B cell (primary cell): ENCODE measurements at places on chromosomes 2 and 18.

GRCh38 chr18:59143441-59143840 is 3.8 kb downstream of the SEC11C start:
- H3K27me3 ChIP-seq: no peaks in the 10 kb centered on the region
- H3K4me3 ChIP-seq: no peak overlapping the region
- H3K4me1 ChIP-seq: peaks cover 24% of the 10 kb centered on the region

GRCh38 chr2:219570194-219570923 is 980 bp downstream of the OBSL1 start:
- no peaks in the 10 kb centered on the region for H3K36me3 ChIP-seq
- H3K27me3 ChIP-seq: peaks cover 18% of the 10 kb centered on the region
- DNase-seq: no peak

DNA sequence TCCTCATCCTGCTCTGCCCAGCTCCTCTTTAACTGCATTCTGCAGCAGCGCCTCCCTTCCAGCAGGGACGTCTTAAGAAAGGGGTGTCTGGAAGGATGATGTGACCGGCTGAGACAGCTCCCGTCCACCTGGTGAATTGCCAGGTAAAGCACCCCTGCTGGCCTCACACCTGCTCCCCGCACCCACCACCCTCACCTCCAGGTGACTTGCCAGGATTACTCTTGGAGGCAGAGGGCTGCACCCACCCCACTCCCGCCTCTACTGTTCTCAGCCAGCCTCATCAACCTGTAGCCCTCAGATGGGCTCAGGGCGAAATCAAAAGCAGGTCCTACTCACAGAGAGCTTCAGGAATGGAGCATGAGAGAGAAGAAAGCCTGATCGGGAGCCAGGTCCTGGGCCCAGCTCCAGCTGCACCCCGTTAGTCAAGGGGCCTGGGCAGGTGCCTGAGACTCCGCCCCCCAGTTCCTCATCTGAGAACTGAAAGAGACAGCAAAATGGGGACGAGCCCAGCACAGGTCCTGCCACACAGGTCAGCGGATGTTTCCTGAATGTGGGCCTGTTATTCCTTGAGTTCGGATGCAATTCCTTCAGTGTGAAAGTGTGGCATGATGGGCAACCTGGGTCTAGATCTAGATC is 5.6 kb downstream of the ADRA2B start:
- H3K4me3 ChIP-seq: no peak overlapping the region
- no peak for DNase-seq
- no peak overlapping the region for H3K27ac ChIP-seq
- H3K36me3 ChIP-seq: no peaks in the 10 kb centered on the region
- H3K4me1 ChIP-seq: no peaks in the 10 kb centered on the region
- peaks cover 3% of the 10 kb centered on the region for H3K27me3 ChIP-seq

- no peaks in the 10 kb centered on the region for H3K4me1 ChIP-seq
- no peak overlapping the region for H3K4me3 ChIP-seq
- DNase-seq: no peak
- H3K27ac ChIP-seq: no peak overlapping the region
- no peaks in the 10 kb centered on the region for H3K27me3 ChIP-seq
- peaks cover 7% of the 10 kb centered on the region for H3K36me3 ChIP-seq
Observed at GRCh38 chr2:73418343-73418742, 32.7 kb downstream of the ALMS1 start.

- no peaks in the 10 kb centered on the region for H3K36me3 ChIP-seq
- DNase-seq: peak; percentile 25
- no peak overlapping the region for H3K27ac ChIP-seq
- no peaks in the 10 kb centered on the region for H3K4me1 ChIP-seq
- no peaks in the 10 kb centered on the region for H3K27me3 ChIP-seq
Observed at GRCh38 chr2:17166506-17166905, 351.7 kb downstream of the RAD51AP2 start.

DNA sequence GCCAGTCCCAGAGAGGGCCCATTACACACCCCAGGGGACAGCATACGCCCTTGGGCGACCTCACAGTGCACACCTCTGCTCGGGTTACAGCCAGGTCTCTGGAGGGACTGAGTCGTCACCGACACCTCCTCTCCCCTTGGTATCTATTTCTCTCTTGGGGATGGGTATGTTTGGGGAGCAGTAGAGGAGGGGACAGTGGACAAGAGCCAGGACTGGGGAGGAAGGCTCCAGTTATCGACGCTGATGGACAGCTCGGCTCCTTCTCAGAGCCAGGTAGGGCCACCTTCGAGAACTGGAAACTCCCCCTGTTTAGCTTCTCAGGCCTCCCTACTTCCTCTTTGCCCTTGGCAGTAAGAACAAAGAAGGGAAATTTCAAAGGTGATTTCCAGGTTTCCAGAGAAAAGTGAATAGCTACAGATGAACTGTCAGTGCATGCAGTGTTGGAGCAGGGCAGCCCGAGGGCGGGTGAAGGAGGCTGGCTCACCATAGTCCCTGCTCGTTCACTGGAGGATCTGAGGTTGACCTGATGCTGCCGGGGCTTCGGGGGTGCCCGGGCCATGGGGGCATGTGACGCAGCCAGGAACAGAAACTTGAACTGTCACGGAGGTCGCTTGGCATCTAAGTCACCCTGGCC is 4.4 kb upstream of the SEMA4C start:
- peak overlapping the region; percentile 50 for H3K27ac ChIP-seq
- peaks cover 29% of the 10 kb centered on the region for H3K4me1 ChIP-seq
- peak overlapping the region; percentile 8 for H3K4me3 ChIP-seq
- peak; percentile 84 for DNase-seq

DNA sequence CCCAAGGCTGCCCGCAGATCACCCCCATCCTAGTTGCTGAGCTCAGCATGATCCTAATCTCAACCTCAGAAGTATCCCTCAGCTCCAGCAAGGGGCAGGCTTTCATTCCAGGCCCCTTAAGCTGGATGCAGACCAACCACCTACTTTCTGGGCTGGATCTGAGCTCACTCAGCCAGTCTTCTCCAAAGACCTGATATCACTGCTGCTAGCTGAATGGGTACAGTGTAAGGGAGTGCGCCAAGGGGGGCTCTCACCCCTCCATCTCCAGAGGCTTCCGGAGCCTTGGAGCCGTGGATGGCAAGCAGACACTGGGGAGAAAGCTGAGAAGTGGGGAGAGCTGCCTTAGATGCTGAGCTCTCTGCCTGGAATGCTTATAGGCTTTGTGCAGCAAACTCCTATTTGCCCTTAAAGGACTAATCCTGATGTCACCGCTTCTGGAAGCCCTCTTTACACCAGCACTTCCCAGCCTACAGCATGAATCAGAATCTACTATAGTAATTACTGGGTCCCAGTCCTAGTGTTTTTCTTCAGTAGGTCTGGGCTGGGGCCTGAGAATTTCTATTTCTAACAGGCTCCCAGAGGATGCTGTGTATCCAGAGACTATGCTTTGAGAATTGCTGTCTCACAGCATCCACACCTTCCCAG is 31.0 kb downstream of the GYPC start:
- H3K27me3 ChIP-seq: no peaks in the 10 kb centered on the region
- DNase-seq: no peak
- no peak overlapping the region for H3K27ac ChIP-seq
- H3K36me3 ChIP-seq: peaks cover 31% of the 10 kb centered on the region
- no peaks in the 10 kb centered on the region for H3K4me1 ChIP-seq
- no peak overlapping the region for H3K4me3 ChIP-seq

GRCh38 chr2:16665748-16666448 is at the start of gene CYRIA:
Gene CYRIA, minus strand, starts transcription at chr2:16665834. Its CDS starts 77,715 bp downstream, at chr2:16588119.
- H3K27me3 ChIP-seq: no peaks in the 10 kb centered on the region
- H3K4me1 ChIP-seq: peaks cover 43% of the 10 kb centered on the region
- H3K36me3 ChIP-seq: no peaks in the 10 kb centered on the region
- peak; percentile 82 for DNase-seq

DNA sequence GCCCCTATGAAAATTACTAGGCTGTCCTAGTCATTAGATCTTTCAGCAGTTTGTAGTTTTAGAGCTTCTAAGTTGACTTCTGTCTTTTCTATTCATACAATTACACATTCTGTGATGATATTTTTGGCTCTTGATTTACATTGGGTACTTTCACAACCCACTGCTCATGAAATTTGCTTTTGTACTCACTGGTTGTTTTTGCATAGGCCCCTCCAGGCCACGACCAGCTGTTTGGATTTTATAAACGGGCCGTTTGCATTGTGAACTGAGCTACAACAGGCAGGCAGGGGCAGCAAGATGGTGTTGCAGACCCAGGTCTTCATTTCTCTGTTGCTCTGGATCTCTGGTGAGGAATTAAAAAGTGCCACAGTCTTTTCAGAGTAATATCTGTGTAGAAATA is 193.8 kb downstream of the RPIA start:
- DNase-seq: peak; percentile 45
- H3K4me1 ChIP-seq: peaks cover 46% of the 10 kb centered on the region
- H3K4me3 ChIP-seq: peak overlapping the region; percentile 54
- H3K27me3 ChIP-seq: no peaks in the 10 kb centered on the region
- peak overlapping the region; percentile 53 for H3K27ac ChIP-seq
- no peaks in the 10 kb centered on the region for H3K36me3 ChIP-seq

GRCh38 chr2:7567646-7568045 is 650.4 kb downstream of the RNF144A start:
- H3K36me3 ChIP-seq: no peaks in the 10 kb centered on the region
- no peak overlapping the region for H3K27ac ChIP-seq
- H3K27me3 ChIP-seq: no peaks in the 10 kb centered on the region

DNA sequence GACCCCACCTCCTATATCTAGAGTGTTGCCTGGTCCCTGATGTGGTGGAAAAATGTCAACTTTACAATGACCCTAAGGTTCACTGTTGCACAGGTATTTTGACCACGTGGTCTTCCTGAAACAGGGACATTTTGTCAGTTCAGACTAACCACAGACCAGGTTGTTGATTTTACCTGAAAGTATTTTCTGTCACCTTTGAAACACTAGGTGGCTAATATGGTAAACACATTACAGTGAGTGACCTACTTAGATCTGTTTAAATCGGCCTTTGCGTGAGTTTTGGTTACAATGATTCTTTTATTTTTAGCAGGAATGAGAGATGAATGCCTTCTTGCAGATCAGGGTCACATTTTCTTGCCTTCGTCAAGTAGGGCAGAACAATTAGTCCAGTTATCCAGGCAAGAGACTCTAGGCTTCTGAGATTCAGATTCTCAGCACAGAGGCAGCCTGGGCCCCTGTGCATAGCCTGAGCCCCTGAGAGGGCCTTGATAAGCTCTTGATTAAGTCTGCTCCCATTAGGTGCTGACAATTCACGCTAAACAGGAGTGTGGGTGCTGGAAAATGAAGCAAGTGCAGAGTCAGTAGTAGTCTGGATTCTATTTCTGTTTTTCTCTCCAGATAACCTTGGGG is 226.2 kb downstream of the KCNS3 start:
- DNase-seq: no peak
- H3K27me3 ChIP-seq: no peaks in the 10 kb centered on the region
- H3K27ac ChIP-seq: no peak overlapping the region
- no peak overlapping the region for H3K4me3 ChIP-seq

DNA sequence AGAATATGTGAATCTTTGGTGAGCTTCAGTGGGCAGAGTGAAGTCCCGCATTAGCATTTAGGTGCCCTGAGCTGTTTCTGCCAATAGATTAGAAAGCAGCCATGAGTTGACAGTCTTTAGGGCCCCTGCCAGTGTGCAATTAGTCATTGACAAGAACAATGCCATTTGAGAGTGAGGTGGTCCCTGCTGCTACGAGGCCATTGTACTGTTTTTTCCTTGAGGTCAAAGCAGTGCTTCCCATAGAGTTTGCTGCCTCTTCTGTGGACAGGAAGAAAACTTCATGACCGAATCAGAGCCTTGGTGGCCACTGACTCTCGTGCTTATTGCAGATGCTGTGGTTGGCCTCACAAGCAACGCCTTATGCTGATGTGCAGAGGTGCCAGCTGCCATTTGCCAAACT is 102.7 kb downstream of the SH3BP4 start:
- DNase-seq: no peak
- no peak overlapping the region for H3K4me3 ChIP-seq
- no peaks in the 10 kb centered on the region for H3K36me3 ChIP-seq
- H3K27me3 ChIP-seq: no peaks in the 10 kb centered on the region
- H3K27ac ChIP-seq: no peak overlapping the region

DNA sequence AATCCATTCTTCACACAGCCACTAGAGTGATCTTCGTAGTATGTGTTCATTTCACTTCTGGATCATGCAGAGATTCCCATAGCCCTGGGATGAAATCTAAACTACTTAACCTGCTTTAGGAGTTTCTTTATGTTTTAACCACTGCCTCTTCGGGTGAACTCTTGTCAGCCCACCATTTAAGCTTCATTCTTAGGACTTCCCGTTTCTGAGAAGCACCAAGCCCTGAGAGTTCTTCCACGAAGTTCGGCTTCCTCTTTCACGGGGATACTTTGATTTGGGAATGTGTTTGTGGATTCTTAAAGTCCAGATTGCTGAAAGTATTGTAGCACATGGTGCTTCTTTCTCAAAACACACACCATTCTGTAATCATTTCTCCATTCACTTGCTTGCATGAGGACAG is 205.0 kb downstream of the UBE2E3 start:
- no peaks in the 10 kb centered on the region for H3K36me3 ChIP-seq
- no peaks in the 10 kb centered on the region for H3K27me3 ChIP-seq
- no peak for DNase-seq
- H3K4me1 ChIP-seq: peaks cover 13% of the 10 kb centered on the region

DNA sequence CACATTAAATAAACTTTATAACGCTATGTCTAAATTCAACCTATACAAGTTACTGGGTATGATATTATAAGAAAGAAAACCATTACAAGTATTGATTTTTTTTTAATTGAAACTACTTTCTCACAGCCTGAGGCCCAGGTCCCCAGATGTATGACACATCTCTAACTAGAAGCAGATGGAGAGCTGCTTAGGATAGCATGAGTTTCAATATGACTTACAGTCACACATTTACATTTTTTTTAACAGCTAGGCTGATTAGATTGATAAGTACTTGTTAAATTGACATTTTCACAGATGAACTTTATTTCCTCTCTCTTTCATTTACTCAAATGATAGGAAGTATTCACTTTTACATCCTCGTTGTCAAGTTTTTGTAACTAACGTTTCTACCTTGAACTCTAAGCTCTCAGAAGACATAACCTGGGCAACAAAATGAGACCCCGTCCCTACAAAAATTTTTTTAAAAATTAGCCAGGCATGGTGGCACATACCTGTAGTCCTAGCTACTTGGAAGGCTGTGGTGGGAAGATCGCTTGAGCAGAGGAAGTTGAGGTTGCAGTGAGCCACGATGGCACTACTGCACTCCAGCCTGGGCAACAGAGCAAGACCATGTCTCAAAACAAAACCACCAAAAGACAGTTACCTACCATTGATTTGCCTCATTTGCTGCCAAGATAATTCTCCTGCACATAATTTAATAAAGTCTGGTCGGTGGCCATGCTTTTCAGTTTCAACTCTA is 52.4 kb downstream of the STK39 start:
- DNase-seq: peak; percentile 48
- H3K4me1 ChIP-seq: peaks cover 38% of the 10 kb centered on the region
- H3K27me3 ChIP-seq: no peaks in the 10 kb centered on the region
- H3K36me3 ChIP-seq: no peaks in the 10 kb centered on the region
- H3K4me3 ChIP-seq: no peak overlapping the region
